ENCODE measurements at places on chromosomes 2 and 18. TPM values are rescaled to one million over a fixed set of nuclear protein-coding genes. Genes with fewer than 3 reads are reported as not detected.

DNA sequence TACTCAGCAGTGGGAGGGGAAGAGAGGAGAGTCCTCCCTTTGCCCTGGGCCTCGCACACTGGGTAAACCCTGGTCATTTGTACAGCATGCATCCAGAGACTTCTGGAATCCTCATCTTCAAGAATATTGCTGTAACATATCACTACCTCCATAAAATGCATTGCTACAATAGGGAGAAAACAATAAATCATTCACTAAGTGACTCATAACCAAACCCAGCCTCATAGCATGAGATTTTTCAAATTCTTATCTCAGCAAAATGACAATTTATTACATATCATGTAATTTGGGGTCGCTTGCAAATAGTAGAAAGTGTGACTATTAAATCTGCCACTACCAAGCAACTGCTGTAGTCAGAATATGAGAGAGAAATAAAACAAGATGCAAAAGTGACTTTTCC lies 189.4 kb downstream of the ALK start:
- DNase-seq: no peak
- H3K27ac ChIP-seq: no peak overlapping the region

- H3K27me3 ChIP-seq: peaks cover 3% of the 10 kb centered on the region
- H3K4me1 ChIP-seq: no peaks in the 10 kb centered on the region
- no peak overlapping the region for H3K4me3 ChIP-seq
- no peak overlapping the region for H3K27ac ChIP-seq
- DNase-seq: no peak
Measured at GRCh38 chr18:62637403-62637802, 77.9 kb upstream of the PHLPP1 start.

GRCh38 chr2:143087033-143087432 lies 42.2 kb upstream of the ARHGAP15 start:
- H3K27ac ChIP-seq: no peak overlapping the region
- DNase-seq: no peak
- H3K4me3 ChIP-seq: no peak overlapping the region
- no peaks in the 10 kb centered on the region for H3K36me3 ChIP-seq
- H3K4me1 ChIP-seq: peaks cover 22% of the 10 kb centered on the region

DNA sequence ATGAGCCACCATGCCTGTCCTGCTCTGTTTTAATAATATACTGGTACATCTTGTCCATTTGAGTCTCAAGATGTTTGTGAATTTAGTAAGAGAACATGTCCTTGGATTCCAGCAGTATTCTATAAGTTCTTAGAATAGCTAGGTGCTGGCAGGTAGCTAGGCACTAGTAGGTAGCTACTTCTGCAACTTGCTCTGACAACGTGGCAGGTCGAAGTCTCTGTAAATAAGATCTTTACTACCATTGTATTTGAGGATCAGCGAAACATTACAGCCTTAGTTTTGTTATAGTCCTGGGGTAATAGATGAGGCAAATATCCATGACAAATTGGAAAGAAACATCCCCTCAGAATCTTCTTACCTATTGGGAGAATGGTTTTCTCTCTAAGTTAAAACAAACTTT lies 14.2 kb upstream of the PRELID3A start:
- no peak for DNase-seq
- no peaks in the 10 kb centered on the region for H3K4me1 ChIP-seq
- no peak overlapping the region for H3K27ac ChIP-seq
- no peaks in the 10 kb centered on the region for H3K36me3 ChIP-seq
- H3K27me3 ChIP-seq: no peaks in the 10 kb centered on the region
- H3K4me3 ChIP-seq: no peak overlapping the region

Gene PLGLB1
- 11.7 TPM for total RNA-seq

DNA sequence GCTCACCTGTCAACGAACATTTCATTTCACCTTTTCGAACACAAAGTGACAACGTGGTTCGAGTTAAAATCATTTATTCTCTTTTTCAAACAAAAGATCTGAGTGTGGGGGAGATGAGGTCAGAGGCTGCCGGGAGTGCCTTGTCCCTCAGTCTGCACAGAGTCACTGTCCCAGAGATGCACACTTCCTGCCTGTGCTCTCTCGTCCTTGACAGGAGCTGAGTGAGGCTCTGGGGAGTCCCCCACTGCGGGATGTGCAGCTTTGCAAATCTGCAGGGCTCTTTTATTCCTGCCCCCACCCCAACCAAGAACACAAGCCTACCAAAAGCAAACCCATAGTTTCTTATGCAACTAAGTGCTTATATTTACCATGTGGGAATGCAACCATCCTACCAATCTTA lies 497.8 kb downstream of the EIPR1 start:
- no peak overlapping the region for H3K4me3 ChIP-seq
- no peaks in the 10 kb centered on the region for H3K4me1 ChIP-seq

Gene ITM2C
- 24.3 TPM for total RNA-seq

Gene NYAP2
- 0.06 TPM for total RNA-seq

DNA sequence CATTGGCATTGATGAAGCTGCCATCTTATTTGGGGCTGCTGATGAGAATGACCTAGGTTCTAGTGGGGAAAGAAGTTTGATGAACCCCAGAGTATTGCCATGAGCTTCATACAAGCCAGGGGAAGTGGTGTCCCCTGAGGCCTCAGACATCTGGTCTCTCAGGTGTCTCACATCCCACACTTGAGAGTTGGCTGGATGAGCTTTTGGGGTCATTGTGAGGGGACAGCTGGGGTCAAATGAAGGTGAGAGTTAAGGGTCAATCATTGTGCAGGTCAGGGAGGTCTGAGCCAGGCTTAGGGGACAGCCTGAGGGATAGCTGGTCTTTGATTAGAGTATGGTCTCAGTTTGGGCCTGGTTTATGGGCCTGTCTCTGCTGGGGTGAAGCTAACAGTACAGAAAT lies 336.5 kb downstream of the CYP26B1 start:
- H3K4me1 ChIP-seq: no peaks in the 10 kb centered on the region
- H3K4me3 ChIP-seq: no peak overlapping the region
- H3K27ac ChIP-seq: no peak overlapping the region
- H3K36me3 ChIP-seq: no peaks in the 10 kb centered on the region
- no peaks in the 10 kb centered on the region for H3K27me3 ChIP-seq

GRCh38 chr18:24486684-24487083 lies 26.2 kb downstream of the HRH4 start:
- no peaks in the 10 kb centered on the region for H3K36me3 ChIP-seq
- H3K4me1 ChIP-seq: no peaks in the 10 kb centered on the region
- H3K4me3 ChIP-seq: no peak overlapping the region
- H3K27me3 ChIP-seq: no peaks in the 10 kb centered on the region
- H3K27ac ChIP-seq: no peak overlapping the region

DNA sequence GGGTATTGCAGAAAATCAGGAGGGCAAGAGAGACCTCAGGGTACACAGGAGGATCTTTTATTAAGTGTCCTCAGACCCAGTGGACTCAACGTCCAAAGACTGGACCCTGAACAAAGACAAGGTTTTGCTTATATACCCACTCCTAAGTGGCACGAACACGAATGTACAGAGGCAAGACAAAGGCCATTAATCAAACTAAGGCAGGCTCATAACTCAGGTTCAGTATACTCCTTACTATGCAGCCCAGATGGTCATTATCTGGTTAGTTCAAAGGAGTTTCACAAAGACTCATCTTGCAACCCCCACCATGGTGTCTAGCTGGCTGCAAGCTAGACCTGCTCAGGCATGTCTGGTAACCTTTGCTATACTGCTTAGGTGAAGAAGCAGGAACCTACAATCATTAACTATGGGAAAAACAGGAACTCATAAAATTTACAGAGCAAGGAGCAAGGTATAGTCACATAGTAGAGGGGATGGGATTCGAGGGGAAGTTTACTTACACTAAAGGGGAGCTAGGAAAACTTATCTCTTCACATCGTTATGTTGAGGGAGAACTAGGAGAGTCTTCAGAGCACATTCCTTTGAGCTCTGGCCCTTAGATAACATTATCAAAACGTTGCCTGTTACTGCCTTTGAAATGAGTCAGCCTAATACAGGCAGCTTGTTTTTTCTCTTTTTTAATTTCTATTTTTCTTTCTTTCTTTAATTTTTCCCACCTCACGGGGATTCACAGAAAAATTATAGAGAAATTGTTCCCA lies 33.9 kb downstream of the SLC4A3 start:
- no peak overlapping the region for H3K27ac ChIP-seq
- no peaks in the 10 kb centered on the region for H3K4me1 ChIP-seq
- no peaks in the 10 kb centered on the region for H3K27me3 ChIP-seq
- no peaks in the 10 kb centered on the region for H3K36me3 ChIP-seq
- no peak overlapping the region for H3K4me3 ChIP-seq

Gene COLEC12
- 0.28 TPM for total RNA-seq

Gene HNMT
- 0.32 TPM for total RNA-seq

DNA sequence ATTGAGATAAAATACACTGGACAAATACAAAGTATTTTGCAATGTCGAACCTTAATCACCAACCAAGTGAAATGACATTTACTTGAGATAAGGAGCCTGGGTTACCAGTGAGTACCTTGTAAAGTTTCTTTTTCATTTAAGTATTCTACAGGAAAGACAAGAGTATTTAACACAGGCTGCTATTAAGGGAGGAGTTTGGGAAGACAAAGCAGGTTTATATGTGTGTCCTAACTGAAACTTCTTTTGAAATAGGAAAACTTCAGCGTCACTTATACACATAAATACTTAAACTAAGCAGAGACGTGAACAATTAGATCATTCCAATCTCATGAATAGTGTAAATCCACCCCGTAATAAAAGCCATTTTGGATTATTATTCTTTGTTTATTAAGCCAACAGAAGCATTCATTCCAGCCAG lies 126.7 kb upstream of the CYP26B1 start:
- no peak overlapping the region for H3K27ac ChIP-seq
- no peak for DNase-seq
- no peaks in the 10 kb centered on the region for H3K36me3 ChIP-seq
- H3K4me3 ChIP-seq: no peak overlapping the region

- peaks cover 16% of the 10 kb centered on the region for H3K36me3 ChIP-seq
- H3K4me1 ChIP-seq: no peaks in the 10 kb centered on the region
- no peaks in the 10 kb centered on the region for H3K27me3 ChIP-seq
Measured at GRCh38 chr18:51066273-51066672, 36.3 kb downstream of the SMAD4 start.

DNA sequence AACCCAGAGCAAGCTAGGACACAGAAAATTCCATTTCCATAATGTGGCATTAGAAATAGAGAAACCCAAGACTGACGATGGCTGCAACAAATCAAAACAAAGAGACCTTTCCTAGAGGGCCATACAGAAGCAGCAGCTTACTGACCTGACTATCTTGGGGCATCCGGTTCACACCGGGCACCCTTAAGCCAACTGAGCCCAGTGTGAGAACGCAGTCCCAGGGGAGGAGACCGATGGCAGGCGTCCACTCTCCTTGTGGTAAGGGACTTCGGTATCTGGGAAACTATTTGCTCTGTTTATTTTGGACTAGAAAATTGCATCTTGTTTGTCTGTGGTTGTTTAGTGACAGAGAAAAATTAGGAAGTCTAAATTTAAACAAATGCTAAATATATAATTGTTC lies 244.8 kb upstream of the COPS8 start:
- no peaks in the 10 kb centered on the region for H3K27me3 ChIP-seq
- H3K36me3 ChIP-seq: no peaks in the 10 kb centered on the region

- no peaks in the 10 kb centered on the region for H3K4me1 ChIP-seq
- H3K4me3 ChIP-seq: no peak overlapping the region
- peaks cover 30% of the 10 kb centered on the region for H3K36me3 ChIP-seq
Measured at GRCh38 chr2:241157841-241158545, 7.7 kb downstream of the PPP1R7 start.

Gene CNRIP1
- total RNA-seq: not detected

GRCh38 chr18:48867978-48868377 lies 82.8 kb downstream of the SMAD7 start:
- H3K27me3 ChIP-seq: no peaks in the 10 kb centered on the region
- no peak overlapping the region for H3K4me3 ChIP-seq
- H3K4me1 ChIP-seq: peaks cover 26% of the 10 kb centered on the region
- no peaks in the 10 kb centered on the region for H3K36me3 ChIP-seq

- no peaks in the 10 kb centered on the region for H3K36me3 ChIP-seq
- no peak overlapping the region for H3K27ac ChIP-seq
- no peak overlapping the region for H3K4me3 ChIP-seq
Measured at GRCh38 chr18:51953521-51953920, 386.5 kb upstream of the DCC start.

Gene LYG2
- total RNA-seq: not detected

Data from CD4-positive, alpha-beta memory T cell (primary cell).